ENCODE measurements at places on chromosomes 5 and 9. TPM values are rescaled to one million over a fixed set of nuclear protein-coding genes. Genes with fewer than 3 reads are reported as not detected.

IRX2 gene
- total RNA-seq, result 63.2 TPM

SLC46A2 gene
- 0.07 TPM for total RNA-seq

- no peak for DNase-seq
- peaks cover 9% of the 10 kb centered on the region for H3K36me3 ChIP-seq
- H3K27ac ChIP-seq, result no peak overlapping the region
- H3K27me3 ChIP-seq, result peaks cover 1% of the 10 kb centered on the region
- H3K4me1 ChIP-seq, result no peaks in the 10 kb centered on the region
Observed at GRCh38 chr5:32690153-32690552, 21.0 kb upstream of the NPR3 start.

GRCh38 chr9:14935106-14935751, 25.0 kb upstream of the FREM1 start:
- H3K4me3 ChIP-seq, result no peak overlapping the region
- no peaks in the 10 kb centered on the region for H3K36me3 ChIP-seq
- no peaks in the 10 kb centered on the region for H3K27me3 ChIP-seq
- peaks cover 26% of the 10 kb centered on the region for H3K4me1 ChIP-seq
- DNase-seq, result no peak

DNA sequence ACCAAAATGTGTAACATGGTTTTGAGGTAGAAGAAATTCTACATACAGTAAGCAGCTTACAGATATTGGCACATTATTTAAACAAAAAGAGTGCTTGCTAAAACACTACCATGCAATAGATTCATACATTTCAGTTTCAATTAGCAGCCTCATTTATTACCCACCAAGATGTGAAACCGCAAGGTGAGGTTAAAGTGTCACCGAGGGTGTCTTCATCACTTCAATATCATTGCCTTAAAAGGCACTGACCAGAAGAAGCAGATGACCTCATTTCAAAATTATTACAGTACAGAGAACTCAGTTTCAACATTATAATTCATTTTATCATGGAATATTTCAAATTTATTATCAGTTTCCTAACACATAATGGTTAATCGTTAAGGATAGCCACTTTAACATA, 302.2 kb downstream of the ISL1 start:
- no peak for DNase-seq
- H3K4me1 ChIP-seq, result peaks cover 11% of the 10 kb centered on the region
- no peak overlapping the region for H3K4me3 ChIP-seq
- 0 out of 2 replicates have a peak, but pooled peaks cover 5% of the 10 kb centered on the region for H3K36me3 ChIP-seq
- no peak overlapping the region for H3K27ac ChIP-seq
- H3K27me3 ChIP-seq, result no peaks in the 10 kb centered on the region
